ENCODE measurements at places on chromosomes 13 and 19.

GRCh38 chr19:27971071-27971470, 1241.9 kb downstream of the UQCRFS1 start:
- peak; percentile 59 for DNase-seq

- no peak for DNase-seq
These were observed 6.9 kb downstream of the B3GNT8 start for GRCh38 chr19:41420101-41420880.

GRCh38 chr13:22176968-22177520, 506.2 kb downstream of the FGF9 start:
- no peak for DNase-seq

DNA sequence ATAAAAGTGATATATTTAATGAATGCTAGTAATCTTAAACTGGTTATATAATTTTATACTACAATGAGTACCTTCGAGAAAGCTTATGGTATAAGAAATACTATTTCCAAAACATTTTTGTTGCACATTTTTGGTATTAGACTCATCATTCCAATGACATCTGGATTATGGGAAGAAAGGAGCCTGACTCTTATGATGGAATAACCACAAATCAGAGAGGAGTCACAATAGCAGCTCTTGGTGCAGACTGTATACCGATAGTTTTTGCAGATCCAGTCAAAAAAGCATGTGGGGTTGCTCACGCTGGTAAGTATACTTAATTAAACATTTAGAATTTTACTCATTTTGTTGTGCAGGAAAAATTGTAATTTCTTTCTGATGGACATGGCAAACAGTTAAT, 3.9 kb downstream of the LACC1 start:
- DNase-seq: no peak

GRCh38 chr19:40923934-40924391, 41.9 kb upstream of the CYP2A7 start:
- DNase-seq: no peak

DNA sequence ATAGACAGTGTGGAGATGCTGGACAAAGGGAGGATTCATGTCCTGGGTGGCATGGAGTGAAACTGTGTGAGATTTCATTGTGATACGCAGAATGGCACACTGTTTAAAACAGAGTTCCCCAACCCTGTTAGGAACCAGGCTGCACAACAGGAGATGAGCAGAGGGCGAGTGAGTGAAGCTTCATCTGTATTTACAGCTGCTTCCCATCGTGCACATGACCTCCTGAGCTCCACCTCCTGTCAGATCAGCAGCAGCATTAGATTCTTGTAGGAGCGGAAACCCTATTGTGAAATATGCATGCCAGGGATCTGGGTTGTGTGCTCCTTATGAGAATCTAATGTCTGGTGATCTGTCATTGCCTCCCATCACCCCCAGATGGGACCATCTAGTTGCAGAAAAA, 72.5 kb downstream of the RAP2A start:
- DNase-seq: peak; percentile 67

DNA sequence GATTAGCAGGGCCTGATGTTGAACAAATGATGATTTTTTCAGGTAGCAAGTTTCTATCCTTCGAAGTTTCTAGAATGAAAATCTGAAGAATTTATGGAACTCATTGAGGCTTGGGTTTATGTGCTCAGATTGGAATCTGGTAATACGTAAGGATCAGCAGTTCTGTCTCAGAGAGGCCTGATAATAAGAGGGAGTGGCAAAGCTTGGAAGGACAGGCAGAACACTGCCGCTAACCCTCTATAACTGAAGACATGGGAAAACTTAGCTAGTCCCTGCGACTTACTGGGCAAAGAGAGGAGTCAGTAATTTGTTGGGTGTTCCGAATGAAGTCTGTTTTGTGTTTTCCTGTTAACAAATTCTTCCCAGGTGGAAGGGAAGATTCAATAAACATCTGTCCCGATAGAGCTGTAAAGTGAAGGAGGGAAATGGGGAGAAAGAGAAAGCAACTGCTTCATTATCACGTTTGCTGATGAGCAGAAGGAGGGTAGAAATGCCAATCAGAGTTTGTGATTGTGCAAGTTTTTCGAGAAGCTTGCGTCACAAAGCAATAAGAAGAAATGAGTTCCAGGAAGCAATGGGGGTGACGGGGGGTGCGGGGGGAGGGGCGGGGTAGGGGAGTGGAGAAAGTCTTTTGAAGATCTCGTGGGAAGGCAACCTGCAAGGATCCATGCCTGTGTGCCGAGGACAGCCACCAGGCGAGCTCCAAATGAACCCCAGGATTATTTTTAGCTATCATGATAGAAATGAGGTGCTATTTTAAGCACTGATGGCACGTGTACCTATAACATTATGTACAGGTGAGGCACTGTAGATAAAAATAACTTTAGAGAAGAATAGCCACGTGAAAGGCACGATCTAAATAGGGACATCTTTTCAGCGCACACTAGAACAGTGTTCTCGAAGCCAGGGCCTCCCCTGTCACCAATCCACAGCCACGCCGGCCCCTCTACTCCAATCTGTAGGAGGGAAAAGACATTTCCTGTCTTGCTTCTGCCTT, 224.1 kb downstream of the FGF9 start:
- no peak for DNase-seq

DNA sequence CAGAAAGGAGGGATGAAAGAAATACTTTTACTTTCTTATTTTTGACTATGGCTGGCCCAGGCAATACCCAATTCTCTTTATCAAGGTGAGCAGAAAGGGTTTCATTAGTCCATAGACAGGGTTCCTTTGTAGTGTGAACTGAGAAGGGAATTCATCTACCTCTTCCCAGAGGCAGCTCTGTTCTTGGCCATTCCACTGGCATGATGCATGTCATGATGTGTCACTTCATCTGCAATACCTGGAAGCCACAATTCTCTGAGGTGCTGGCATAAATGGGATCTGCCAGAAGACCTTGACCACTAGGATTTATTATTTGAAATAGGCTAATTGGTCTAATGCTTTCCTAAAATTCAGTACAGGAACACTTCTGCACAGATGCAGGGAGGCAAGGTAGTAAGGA, 542.8 kb downstream of the RFC3 start:
- DNase-seq: no peak

- no peak for DNase-seq
These were observed 33.5 kb upstream of the ADGRE1 start for GRCh38 chr19:6853868-6854267.

DNA sequence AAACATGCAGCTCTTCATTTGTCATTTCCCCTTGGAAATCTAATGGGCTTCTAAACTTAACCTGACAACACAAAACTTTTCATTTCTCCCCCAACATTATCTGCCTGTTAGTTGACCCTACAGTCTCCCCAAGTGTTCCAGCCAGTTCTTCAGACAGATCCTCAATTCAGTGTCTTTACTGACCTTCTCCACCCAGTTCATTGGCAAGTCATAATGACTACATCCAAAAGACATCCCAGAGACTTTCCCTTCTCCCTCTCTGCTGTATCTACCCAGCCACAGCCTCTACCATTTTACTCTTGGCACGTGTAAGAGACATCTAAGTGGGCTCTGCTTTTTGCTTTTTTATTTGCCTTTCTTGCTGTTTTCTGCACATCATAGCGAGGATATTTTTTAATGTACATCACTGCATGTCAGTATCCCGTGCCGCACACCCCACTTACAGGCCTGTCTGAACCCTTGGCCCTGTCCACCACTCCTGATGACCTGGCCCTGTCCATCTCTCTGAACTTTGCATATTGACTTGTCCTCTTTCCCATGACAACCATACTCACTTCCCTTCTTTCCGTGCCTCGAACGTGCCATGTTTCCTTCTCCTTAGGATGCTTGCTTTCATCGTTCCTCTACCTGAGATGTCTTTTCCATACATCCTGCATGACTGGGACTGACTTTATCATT, 391.9 kb downstream of the IRS2 start:
- DNase-seq: no peak

- DNase-seq: no peak
These were observed 135.7 kb downstream of the USP12 start for GRCh38 chr13:27035892-27036235.

DNA sequence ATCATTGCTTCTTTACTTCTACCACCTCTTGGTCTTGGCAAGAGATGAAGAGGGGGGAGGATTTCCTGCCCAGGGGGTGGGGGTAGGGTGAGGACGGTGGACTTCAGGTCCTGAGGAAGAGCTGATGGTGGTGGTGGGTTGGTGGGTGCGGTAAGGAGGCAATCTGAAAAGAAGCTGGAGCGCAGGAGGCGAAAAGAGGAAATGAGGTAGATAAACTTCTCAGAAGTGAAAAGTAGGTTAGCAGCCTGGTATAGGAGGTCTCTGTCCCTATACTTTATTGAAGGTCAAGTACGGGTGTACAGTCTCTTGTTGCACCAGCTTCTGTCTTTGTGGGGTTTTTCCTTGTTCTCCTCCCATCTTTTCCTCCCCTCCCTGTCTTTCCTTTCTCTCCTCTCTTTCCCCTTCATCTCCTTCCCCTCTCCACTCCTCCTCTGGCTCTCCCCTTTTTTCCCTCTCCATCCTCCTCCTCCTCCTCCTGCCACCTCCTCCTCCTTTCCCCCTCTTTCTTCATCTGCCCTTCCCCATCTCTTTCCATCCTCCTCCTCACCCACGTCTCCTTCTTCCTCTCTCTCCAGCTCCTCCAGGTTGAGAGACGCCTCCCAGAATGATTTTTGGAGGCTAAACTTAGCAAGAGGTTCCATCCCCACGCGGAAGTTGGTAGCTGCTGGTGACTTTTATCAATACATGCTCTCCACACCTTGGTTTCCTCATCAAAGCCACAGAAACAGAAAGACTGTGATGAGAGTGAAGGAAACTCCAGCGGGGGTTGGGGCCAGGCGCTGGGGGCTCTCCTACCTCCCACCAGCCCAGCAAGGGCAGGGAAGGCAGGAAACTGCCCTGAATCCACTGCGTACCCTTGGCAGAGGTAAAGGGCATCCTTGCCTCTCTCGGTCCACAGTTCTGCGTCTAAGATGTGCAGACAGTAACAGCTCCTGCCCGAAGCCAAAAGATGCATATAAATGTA, 15.3 kb downstream of the TNFSF14 start:
- DNase-seq: no peak

DNA sequence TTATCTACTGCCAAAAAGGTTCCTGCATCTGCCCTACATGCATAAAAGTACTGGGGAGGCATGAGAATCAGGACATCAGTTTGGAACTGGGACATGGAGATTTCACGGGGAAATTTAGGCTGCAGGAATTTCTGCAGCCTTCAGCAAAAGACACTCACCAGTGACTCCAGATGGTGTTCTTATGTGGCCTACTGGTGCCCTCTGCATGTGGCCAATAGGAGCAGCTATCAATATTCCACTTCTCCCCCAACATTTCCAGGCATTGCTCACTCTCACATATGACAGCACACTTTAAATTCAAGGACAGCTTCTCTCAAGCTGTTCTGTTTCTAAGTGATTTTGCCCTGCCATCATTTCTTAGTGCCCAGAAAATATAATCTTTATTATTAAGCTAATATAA, 570.5 kb upstream of the ARGLU1 start:
- no peak for DNase-seq

DNA sequence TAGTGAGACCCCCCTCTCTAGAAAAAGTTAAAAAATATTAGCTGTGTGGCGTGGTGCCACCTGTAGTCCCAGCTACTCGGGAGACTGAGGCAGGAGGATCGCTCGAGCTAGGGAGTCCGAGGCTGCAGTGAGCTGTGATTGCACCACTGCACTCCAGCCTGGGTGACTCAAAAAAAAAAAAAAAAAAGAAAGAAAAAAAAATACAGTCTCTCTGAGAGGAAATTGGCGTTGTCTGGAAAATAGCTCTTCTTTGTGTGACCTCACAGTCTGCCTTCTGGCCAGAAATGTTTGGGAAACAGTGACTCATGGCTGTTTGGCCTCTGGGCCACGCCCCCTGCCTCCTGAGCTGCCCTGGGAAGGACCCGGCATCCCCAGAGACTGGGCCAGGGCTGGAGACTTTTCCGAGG, 10.7 kb downstream of the MARCHF2 start:
- peak; percentile 98 for DNase-seq

GRCh38 chr19:46374536-46375475, 27.9 kb downstream of the PPP5C start:
- DNase-seq: no peak

GRCh38 chr13:99908140-99908803, 63.3 kb downstream of the ZIC5 start:
- no peak for DNase-seq

GRCh38 chr13:44409595-44409994, 36.0 kb downstream of the SERP2 start:
- DNase-seq: no peak

GRCh38 chr19:1489463-1490310, 463 bp downstream of the PCSK4 start:
- peak; percentile 43 for DNase-seq

DNA sequence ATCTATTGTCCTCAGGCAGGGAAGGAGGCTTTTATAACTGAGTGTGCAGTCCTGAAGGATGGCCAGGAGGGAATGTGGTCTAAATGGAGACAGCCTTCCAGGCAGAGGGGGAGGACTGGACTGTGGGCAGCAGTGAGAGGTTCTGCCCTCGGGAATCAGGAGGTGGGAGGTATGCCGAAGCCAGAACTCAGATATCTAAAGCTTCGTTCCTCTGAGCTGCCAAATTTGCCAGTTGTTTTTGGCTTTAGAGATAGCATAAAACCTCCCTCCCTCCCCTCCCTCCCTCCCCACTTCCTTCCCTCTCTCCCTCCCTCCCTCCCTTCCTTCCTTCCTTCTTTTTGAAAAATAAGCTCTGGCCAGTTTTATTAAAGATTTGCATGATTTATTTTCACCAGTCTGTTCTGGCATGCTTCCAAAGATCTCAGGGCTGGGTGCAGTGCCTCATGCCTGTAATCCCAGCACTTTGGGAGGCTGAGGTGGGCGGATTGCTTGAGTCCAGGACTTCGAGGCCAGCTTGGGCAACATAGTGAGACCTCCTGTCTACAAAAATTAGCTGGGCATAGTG, 2.4 kb downstream of the MEDAG start:
- DNase-seq: peak; percentile 61

DNA sequence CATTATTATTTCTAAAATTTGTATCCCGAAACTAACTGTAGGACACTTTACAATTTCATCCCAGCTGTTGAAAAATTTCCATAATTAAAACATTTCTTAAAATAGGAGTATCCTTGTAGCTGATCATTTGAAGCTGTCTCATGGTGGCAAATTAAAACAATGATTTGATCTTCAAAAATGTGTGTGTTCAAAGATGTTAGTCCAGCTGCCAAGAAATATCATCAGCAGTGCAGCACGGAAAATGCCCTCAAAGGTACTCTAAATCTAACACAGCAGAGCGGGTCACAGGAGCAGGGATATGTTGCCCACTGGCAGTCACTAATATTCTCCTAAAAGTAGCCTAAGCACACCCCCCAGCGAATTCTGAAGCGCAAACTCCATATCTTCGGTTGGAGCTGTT, 31.0 kb downstream of the KLF12 start:
- DNase-seq: peak; percentile 60

- no peak for DNase-seq
These were observed 502 bp downstream of the VRK3 start for GRCh38 chr19:50024719-50025021.

- no peak for DNase-seq
These were observed 75.2 kb downstream of the CAB39L start for GRCh38 chr13:49368688-49369087.

GRCh38 chr13:109704771-109705635, 81.4 kb downstream of the IRS2 start:
- no peak for DNase-seq

GRCh38 chr19:5537870-5538269, 29.9 kb downstream of the TINCR start:
- no peak for DNase-seq

Data from LHCN-M2 (cell line).